ENCODE measurements at places on chromosomes 12 and 14.

DNA sequence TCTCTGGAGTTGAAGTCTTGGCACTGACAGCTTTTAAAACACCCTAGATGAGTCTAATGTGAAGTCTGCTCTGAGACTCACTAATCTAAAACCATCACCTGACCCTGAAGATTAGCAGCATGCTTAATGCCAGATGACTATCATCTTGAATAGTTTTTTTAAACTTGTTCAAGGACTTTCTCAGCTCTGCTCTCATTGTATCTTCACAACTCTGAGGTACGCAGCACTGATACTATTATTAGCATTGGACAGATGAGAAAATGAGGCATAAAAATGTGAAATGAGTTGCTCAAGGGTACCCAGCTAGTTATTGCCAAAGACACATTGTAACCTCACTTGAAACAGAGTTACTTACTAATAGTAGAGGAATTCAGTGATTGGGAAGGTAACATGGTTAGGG is 4.8 kb downstream of the SLC38A1 start:
- DNase-seq = no peak

DNA sequence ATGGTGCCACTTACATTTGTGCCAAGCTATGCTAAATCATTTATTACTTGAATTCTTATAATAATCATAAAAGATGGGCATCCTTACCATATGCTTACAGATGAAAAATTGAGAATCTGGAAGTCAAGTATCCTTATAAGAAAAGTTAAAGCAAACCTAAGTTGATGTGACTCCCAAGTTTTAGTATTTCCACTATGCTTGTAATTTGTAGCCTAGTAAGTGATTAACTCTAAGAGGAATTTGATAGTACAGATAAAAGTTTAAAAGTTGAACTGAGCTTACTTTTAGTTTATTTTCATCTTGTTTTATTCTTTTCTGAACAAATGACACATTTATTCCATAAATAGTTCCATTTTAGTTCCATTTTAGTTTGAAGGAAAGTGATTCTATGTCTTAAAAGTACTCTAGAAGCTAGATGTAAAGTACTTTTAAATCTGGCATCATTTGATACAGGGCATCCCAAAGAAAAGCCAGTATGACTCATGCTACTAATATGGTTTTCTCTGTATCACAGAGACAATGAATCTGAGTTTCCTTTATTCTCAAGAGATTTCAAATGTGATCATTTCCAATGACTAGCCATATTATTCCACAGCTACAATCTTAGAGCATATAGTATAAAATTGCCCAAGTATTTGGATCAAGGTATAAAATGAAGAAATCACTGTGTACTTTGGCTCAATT is 596.0 kb downstream of the SLC16A7 start:
- no peak for DNase-seq

DNA sequence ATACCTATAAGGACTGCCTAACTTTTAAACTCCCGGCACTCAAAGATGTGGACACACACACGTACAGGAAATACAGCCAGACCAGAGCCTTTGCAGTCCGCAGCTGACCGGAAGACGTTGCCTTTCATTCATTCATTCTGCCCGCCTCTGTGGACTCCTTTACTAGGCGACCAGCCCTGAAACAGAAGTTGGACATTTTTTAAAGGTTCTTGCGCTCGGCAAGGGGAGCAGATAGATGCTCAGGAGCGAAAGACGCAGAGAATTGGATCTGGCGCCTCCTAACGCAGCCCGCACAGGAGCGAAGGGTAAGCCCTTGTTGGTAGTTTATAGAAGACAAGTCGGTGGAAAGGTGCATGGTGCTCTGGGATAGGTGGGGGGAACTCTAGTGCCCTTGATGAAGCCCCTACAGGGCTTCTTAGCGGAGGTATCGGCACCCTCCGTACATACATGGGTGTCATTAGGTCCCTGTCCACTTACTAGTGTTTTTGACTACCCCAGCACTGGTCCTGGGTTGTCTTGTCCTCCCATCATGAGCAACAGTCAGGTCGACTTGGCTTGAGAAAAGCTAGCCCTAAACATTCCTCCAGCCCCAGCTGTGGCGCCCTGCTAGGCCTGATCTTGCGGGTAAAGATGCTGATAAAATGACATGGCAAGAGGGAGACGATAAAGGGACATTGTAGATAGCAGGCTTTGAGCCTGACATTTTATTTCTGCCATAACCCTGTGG is at the start of gene KDM2B:
Gene KDM2B, minus strand, starts transcription at position 65 of the 727 bp plus-strand sequence. CDS start 112 bp downstream, outside the sequence.
- no peak for DNase-seq

DNA sequence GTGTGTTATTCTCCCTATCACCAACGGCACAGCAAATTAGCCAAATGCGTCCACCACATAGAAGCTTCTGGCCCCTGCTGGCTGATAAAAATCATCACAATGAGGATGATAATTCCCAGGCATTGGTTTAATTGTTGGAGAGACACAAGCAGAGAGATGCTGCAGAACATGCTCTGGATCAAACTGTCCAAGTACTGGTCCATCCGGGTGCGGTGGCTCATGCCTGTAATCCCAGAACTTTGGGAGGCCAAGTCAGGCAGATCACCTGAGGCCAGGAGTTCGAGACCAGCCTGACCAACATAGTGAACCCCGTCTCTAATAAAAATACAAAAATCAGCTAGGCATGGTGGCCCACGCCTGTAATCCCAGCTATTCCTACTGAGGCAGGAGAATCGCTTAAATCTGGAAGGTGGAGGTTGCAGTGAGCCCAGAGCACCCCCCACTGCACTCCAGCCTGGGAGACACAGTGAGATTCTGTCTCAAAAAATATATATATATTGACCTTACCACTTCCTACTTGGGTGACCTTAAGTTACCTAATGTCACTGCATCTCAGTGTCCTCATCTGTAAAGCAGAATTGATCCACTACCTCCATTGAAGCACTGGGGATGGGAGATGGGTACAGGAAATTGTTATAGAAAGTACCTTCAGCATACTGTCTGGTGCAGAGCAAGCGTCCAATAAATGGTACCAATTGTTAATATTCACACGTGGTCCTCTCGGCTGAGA is 83.7 kb upstream of the EGLN3 start:
- no peak for DNase-seq

DNA sequence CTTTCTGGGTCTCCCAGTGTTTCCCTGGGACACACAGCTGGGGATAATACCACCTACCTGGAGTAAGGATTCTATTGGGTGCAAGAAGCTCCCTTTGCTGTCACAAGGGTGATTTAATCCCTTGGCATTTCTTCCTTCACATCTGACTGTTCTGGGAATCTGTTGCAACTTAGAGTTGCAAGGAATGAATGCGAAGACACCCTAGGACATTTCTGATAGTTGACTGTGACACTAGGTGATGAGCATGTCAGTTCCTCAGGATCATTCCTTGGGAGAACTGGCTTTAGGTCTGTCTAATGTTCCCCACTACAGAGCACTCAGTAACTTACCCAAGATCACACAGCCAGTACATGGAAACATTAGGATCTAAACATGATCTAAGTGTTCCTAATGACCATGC is 593.6 kb downstream of the NRXN3 start:
- no peak for DNase-seq

GRCh38 chr12:125919856-125920470 is 854.7 kb downstream of the AACS start:
- no peak for DNase-seq

DNA sequence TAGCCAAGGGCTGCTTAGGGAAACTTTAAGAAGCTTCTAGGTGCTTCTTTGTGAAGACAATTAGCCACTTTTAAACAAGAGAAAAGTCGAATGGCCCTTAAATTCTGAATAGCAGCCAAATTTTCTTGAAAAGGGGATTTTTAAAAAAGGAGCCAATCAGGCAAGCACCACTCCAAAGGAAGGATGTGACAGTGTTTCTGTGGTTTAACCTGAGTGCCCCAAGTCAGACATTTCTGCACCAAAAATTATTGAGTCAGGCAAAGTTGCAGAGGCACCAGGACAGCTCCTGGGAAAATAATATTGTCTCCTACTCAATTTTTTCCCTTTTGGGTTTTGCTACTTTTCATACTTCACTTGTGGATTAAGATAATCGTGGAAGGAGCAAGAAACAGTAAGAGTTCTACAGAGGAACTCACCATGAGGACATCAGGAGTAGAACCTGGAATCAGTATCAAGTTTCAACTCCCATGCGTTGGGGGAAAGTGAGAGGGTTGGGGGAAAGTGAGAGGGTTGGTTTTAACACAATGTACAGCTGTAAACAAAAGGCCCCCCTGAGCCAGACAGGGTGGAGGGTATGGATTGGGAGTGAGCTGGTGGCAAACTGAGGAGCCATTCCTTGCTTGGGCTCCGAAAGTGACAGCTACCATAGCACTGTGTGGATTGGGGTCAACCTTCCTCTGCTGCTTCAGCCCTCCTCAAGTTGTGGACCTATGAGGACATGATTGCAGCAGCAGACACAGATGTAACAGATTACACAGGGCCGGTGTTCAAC is 90.8 kb downstream of the SLC38A1 start:
- DNase-seq = no peak

- no peak for DNase-seq
Measured at GRCh38 chr12:131057211-131057721, 103.6 kb downstream of the ADGRD1 start.

GRCh38 chr12:113889891-113890581 is 76.1 kb downstream of the RBM19 start:
- DNase-seq = no peak

- no peak for DNase-seq
Measured at GRCh38 chr14:66284346-66284745, 201.8 kb upstream of the CCDC196 start.

DNA sequence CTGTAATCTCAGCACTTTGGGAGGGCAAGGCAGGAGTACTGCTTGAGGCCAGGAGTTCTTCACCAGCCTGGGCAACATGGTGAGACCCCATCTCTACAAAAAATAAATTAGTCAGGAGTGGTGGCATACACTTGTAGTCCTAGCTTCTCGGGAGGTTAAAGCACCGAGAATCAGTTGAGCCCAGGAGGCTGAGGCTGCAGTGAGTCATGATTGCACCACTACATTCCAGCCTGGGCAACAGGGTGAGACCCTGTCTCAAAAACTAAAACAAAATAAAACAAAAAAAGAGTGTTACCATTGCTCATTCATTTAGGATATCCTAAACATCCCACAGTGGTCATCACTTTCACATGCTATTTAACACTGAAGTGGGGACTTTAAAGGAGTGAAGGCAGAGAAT is 7.8 kb downstream of the NEK9 start:
- DNase-seq = no peak

- no peak for DNase-seq
Measured at GRCh38 chr12:89547101-89547500, 21.3 kb upstream of the POC1B start.

- DNase-seq = no peak
Measured at GRCh38 chr14:50677527-50678063, 9.5 kb upstream of the SAV1 start.

DNA sequence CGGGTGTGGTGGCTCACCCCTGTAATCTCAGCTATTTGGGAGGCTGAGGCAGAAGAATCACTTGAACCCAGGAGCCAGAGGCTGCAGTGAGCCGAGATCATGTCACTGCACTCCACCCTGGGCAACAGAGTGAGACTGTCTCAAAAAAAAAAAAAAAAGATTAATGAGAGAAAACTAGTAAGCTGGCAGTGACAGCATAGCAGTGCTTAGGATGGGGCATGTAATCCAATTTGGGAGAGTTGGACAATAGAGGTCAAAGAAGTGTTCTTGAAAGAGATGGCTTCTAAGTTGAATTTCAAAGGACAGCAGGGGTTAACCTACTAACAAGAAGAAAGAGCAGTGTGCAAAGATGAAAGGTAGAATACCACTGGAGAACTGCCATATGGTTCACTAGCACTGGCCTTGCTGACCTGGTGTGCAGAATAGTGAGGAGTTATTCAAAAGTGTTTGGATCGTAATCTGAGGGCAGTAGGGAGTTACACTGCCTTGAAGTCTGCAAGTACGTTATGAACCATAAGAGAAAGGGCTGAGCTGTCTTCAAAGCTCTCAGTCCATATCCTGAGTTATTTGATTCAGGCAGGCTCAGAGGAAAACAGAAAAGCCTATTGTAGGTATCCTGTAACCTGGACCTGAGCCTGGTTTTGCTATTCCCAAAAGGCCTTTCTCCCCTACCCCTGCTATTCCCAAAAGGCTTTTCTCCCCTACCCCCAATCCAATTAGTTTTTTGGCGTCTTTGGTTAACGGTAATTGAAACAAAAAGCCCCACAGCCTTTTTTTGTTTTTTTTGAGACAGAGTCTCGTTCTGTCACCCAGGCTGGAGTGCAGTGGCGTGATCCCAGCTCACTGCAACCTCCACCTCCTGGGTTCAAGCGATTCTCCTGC is 3.4 kb downstream of the XPOT start:
- no peak for DNase-seq

GRCh38 chr12:6716874-6717437 is 6.9 kb upstream of the COPS7A start:
- DNase-seq = no peak

GRCh38 chr14:22997676-22998323 is 12.1 kb downstream of the C14orf93 start:
- DNase-seq = no peak

GRCh38 chr12:2857021-2857431 is at the start of gene TEX52:
Gene TEX52 (minus strand): TSS chr12:2857039. CDS start chr12:2857026, 13 bp downstream.
- no peak for DNase-seq

DNA sequence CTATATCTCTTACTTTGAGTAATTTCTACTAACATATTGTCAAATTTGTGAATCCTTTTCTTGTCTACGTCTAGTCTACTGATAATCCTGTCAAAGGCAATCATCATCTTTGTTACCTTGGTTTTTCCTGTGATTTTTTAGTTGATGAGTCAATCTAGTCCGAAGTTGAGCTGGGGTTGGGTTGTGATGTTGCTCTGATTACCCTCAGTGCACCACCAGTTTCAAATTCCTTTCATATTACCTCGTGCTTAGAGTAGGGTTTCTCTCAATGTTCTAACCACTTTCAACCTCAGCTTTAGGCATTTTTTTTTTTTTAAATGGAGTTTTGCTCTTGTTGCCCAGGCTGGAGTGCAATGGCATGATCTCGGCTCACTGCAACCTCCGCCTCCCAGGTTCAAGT is 186.8 kb downstream of the BTG1 start:
- DNase-seq = no peak

DNA sequence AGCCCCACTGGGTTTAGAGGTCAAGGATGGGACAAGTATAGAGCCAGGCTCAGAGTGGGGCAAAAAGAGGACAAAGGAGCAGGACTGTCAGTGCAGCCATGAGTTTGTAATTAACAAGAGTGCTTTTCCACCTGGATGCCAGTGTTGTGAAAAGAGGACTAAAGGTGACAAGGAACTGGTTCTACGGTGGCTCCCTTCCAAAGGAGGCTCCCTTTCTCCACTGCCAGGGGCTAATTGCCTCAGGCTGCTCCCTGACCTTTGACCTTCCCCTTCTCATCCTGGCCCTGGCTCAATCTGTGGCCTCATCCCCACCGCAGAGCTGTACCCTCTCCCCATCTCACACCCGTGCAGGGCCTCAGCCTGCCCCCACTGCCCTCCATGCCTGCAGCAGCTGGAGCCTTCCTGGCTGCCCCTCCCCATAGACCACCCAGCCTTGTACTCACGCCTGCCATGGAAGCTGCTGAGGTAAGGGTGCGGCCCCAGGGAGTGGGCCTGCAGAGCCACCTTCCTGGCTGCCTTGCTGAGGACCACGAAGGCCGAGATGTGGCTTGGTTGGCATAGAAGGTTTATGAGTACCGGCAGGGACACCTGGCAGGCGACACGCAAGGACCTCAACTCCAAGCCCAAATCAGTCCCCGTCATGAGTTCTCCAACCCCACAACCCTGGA is 24.8 kb upstream of the FKBP4 start:
- DNase-seq = no peak

Data from vagina (tissue), 2 donors.